ENCODE measurements at places on chromosomes 6 and 20. TPM values are rescaled to one million over a fixed set of nuclear protein-coding genes. Genes with fewer than 3 reads are reported as not detected.

- H3K4me3 ChIP-seq = no peak overlapping the region
- H3K36me3 ChIP-seq = no peaks in the 10 kb centered on the region
- peak; percentile 65 for DNase-seq
- H3K27ac ChIP-seq = peak overlapping the region; percentile 41
Observed at GRCh38 chr6:139925894-139926641, 551.6 kb upstream of the CITED2 start.

- H3K27me3 ChIP-seq = no peaks in the 10 kb centered on the region
- H3K4me3 ChIP-seq = no peak overlapping the region
- peaks cover 26% of the 10 kb centered on the region for H3K36me3 ChIP-seq
- H3K27ac ChIP-seq = no peak overlapping the region
- H3K4me1 ChIP-seq = peaks cover 31% of the 10 kb centered on the region
- no peak for DNase-seq
Observed at GRCh38 chr20:21326700-21327099, 23.6 kb downstream of the XRN2 start.

DNA sequence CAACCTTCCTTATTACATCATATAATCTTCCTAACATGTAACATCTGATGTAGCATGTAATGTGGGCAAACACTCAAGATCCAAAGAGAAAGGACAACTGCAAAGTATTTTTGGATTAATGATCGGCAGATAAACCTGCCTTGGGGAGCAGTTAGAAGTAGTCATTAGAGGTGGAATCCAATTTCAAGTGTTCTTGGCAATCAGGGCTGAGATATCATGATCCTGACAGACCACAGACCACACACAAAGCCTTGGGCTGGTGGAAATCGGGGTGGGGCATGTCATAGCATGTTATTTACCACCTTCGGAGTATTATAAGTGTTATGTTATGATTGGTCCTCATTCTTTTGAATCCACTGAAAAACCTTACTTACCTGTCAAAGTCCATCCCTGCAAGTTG is 16.3 kb downstream of the NCOA5 start:
- no peaks in the 10 kb centered on the region for H3K27me3 ChIP-seq
- no peak overlapping the region for H3K27ac ChIP-seq
- no peak for DNase-seq
- peaks cover 25% of the 10 kb centered on the region for H3K4me1 ChIP-seq
- peaks cover 56% of the 10 kb centered on the region for H3K36me3 ChIP-seq

DNA sequence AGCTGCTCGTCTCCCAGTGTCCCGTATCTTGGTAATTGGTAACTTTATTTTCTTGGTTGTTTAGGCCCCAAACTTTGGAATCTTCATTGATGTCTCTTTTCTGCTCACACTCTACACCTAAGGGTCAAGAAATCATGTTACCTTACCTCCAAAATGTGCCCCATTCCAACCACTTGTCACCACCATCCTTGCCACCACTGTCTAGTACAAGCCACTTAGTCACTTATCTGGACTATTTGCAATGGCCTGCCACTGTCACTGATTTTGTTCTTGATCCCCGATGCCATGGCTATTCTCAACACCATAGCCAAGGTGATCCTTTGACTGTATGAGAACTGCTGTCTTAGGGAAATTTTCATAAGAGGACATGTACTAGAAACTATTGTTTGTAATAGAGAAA is 46.0 kb upstream of the SLC22A16 start:
- no peak overlapping the region for H3K4me3 ChIP-seq
- no peak overlapping the region for H3K27ac ChIP-seq
- peaks cover under 1% of the 10 kb centered on the region for H3K4me1 ChIP-seq
- H3K36me3 ChIP-seq = no peaks in the 10 kb centered on the region
- H3K27me3 ChIP-seq = no peaks in the 10 kb centered on the region

- H3K27me3 ChIP-seq = no peaks in the 10 kb centered on the region
- peak; percentile 78 for DNase-seq
- H3K4me1 ChIP-seq = peaks cover 50% of the 10 kb centered on the region
Observed at GRCh38 chr6:1821513-1822183, 211.9 kb downstream of the FOXC1 start.

DNA sequence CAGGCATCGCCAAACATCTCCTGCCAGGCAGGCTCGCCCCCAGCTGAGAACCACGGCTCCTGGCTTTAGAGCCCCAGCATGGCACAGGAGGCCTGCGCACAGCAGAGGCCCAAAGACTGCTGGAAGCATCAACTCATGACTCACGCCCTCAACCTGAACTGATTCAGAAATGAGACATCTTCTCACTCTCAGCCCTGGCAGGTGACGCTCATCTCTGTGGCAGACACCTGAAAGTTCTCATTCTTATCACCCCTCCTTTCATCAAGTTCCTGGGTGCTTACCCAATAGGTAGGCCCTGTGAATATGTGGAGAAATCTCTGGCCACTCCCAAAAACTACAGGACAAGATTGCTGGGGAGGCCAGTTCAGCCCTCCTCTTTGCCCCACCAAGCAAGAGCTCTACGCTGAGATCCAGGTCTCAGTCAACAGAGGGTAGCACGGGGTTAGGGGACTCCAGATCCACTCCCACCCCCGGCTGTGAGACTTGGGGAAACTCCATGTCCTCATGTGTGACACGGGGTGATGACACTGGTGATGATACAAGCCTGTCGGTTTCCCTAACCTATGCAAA is 11.3 kb downstream of the NFATC2 start:
- H3K4me3 ChIP-seq = no peak overlapping the region
- no peak overlapping the region for H3K27ac ChIP-seq
- no peaks in the 10 kb centered on the region for H3K27me3 ChIP-seq
- H3K36me3 ChIP-seq = no peaks in the 10 kb centered on the region
- peaks cover 8% of the 10 kb centered on the region for H3K4me1 ChIP-seq

GRCh38 chr6:111973927-111974639 is 79.8 kb upstream of the CCN6 start:
- no peaks in the 10 kb centered on the region for H3K27me3 ChIP-seq
- H3K36me3 ChIP-seq = no peaks in the 10 kb centered on the region
- 0 out of 2 replicates have a peak overlapping the region, but pooled peaks have one; percentile 2 for H3K4me3 ChIP-seq
- H3K4me1 ChIP-seq = peaks cover 36% of the 10 kb centered on the region

GRCh38 chr6:43060034-43060754 is 763 bp downstream of the KLC4 start:
- DNase-seq = no peak
- peak overlapping the region; percentile 67 for H3K27ac ChIP-seq
- peak overlapping the region; percentile 63 for H3K4me3 ChIP-seq
- H3K4me1 ChIP-seq = peaks cover 14% of the 10 kb centered on the region
- H3K36me3 ChIP-seq = peaks cover 29% of the 10 kb centered on the region
- H3K27me3 ChIP-seq = no peaks in the 10 kb centered on the region

DNA sequence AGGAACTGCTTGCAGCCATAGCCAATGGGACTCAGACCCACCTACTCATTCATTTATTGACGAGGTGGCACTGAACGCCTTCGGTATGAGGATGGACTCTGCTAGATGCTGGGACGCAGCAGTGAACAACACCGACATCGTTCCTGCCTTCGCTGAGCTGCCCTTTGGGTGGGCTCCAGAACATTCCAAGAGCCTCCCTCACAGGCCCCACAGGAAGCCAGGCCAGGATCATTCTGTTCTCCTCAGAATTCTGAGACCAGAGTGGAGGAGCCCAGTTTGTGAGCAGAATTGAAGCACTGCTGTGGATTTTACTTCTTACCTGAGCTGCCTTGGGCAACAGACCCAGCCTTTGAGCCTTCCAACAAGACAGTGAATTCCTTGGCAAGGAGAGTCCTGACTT is 82.1 kb downstream of the KCNB1 start:
- peak; percentile 84 for DNase-seq
- H3K27ac ChIP-seq = peak overlapping the region; percentile 92
- H3K4me1 ChIP-seq = peaks cover 65% of the 10 kb centered on the region
- no peaks in the 10 kb centered on the region for H3K36me3 ChIP-seq
- H3K27me3 ChIP-seq = no peaks in the 10 kb centered on the region

DNA sequence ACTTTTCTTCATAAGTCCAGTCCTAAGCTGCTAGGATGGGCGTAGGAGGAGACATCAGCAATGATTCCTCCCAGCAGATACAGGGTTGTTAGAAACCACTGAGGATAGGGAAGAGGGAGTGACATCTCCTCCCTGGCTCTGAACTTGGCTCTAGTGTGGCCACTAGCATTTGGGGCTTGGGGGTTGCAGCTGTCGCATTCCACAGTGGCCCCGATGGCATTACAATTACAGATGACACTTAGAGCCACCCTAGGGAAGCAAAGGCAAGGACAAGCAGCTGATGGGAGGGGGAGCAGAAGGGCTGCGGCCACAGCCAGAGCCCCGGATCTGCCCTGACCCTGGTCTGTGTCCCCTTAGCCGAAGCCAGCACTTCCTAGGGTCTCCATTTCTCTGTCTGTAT is 9.5 kb upstream of the CDKN1A start:
- no peak overlapping the region for H3K4me3 ChIP-seq
- peaks cover 25% of the 10 kb centered on the region for H3K4me1 ChIP-seq
- DNase-seq = no peak
- no peak overlapping the region for H3K27ac ChIP-seq
- H3K36me3 ChIP-seq = no peaks in the 10 kb centered on the region
- H3K27me3 ChIP-seq = no peaks in the 10 kb centered on the region

GRCh38 chr6:50145125-50145524 is 95.4 kb upstream of the DEFB112 start:
- no peak overlapping the region for H3K27ac ChIP-seq
- H3K4me3 ChIP-seq = no peak overlapping the region
- H3K27me3 ChIP-seq = no peaks in the 10 kb centered on the region
- no peaks in the 10 kb centered on the region for H3K36me3 ChIP-seq
- peak; percentile 9 for DNase-seq

GRCh38 chr20:23146181-23146580 is 60.1 kb upstream of the CD93 start:
- no peak for DNase-seq
- no peak overlapping the region for H3K4me3 ChIP-seq
- H3K4me1 ChIP-seq = peaks cover 70% of the 10 kb centered on the region
- H3K36me3 ChIP-seq = no peaks in the 10 kb centered on the region

DNA sequence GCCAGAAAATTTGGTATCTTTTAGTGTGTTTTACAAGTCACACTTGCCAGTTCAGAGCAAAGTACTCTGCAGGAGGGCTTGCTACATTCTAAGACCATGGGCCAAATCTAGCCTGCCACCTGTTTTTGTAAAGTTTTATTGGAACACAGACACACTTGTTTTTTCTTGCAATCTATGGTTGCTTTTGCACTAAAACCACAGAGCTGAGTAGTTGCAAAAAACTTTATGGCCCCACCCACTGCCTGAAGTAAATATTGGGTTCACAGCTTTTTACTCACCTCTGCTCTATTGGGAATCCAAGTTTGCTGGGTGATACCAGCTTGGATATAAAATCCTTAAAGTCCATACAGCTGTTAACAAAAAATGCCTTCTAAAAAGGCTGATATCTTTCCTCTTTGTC is 109.0 kb downstream of the ZFP64 start:
- 0 out of 2 replicates have a peak, but pooled peaks cover 3% of the 10 kb centered on the region for H3K4me1 ChIP-seq
- no peak for DNase-seq
- H3K27ac ChIP-seq = no peak overlapping the region

- no peak for DNase-seq
- H3K36me3 ChIP-seq = no peaks in the 10 kb centered on the region
- no peaks in the 10 kb centered on the region for H3K4me1 ChIP-seq
- H3K4me3 ChIP-seq = no peak overlapping the region
- H3K27ac ChIP-seq = no peak overlapping the region
Observed at GRCh38 chr6:33057222-33058150, 16.0 kb downstream of the HLA-DPA1 start.

- peak; percentile 69 for DNase-seq
- H3K27ac ChIP-seq = no peak overlapping the region
- H3K4me3 ChIP-seq = no peak overlapping the region
- no peaks in the 10 kb centered on the region for H3K36me3 ChIP-seq
- H3K27me3 ChIP-seq = no peaks in the 10 kb centered on the region
Observed at GRCh38 chr20:32516583-32517517, 68.3 kb downstream of the NOL4L start.

- DNase-seq = no peak
- H3K27me3 ChIP-seq = no peaks in the 10 kb centered on the region
Observed at GRCh38 chr6:9933677-9934076, 481.2 kb downstream of the TFAP2A start.

DNA sequence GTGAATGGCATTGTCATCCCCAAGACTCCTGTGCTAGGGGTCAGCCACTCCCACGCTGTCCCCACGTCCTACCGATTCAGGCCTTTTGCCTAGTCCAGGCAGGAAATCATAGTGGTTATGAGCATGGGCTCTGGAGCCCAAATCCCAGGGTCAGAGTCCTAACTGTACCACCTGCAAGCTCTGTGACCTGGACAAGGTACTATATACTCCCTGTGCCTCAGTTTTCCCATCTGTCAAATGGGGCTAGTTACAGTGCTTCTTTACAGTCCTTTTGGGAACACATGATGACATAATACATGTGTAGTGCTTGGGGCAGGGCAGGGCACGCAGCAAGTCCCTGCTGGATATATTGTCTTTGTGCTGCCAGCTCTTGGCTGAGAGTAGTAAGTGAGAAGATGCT is 27.2 kb downstream of the EFCAB8 start:
- H3K27ac ChIP-seq = no peak overlapping the region
- no peak overlapping the region for H3K4me3 ChIP-seq
- no peaks in the 10 kb centered on the region for H3K27me3 ChIP-seq

DNA sequence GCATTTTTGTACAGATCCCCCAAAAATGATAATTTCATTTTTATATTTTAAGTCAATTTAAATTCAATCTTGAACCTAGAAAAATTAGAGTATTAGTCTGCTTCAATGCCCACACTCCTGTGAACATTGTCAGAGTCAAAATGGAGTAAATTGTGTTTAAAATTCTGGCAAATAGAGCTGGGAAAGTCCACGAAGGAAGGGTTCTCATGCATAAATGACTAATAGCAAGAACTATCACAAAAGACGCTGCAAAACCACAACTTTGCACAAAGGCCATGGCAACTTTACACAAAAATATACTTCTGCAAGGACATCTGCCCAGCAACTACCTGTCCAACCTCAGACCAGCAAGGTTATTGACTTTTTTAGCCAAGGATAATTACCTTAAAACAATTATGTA is 203.2 kb upstream of the SMLR1 start:
- no peak for DNase-seq
- H3K27me3 ChIP-seq = no peaks in the 10 kb centered on the region
- no peaks in the 10 kb centered on the region for H3K36me3 ChIP-seq
- peaks cover 20% of the 10 kb centered on the region for H3K4me1 ChIP-seq
- no peak overlapping the region for H3K4me3 ChIP-seq

DNA sequence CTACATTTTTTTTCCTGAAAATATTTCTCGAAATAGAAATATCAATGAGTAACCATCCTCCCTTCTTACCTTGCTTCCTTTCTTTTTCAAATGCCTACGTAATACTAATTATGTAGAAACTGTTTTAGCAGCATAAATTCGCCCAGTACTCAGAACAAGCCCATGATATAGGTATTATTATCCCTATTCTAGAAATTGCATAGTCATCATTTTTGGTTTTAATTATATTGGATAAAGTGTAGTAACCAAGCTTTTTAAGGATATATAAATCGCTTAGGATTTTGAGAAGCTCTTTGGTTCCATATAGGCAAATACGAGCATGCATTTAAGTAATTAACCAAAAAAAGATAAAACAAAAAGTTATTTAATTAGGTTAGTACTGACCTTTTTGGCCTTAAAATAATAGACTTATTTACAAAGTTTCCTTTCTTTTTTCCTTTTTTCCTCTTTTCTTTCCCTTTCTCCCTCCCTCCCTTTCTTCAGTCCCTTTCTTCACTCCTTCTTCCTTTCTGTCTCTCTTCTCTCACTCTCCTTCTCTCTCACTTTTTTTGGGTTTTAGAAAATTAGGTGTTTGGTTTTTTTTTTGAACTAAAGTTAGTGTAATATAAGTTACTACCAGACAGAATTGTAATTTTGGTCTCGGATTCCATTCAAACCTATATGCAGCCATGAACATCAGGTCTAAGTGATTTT is 457.7 kb downstream of the RFPL4B start:
- no peaks in the 10 kb centered on the region for H3K36me3 ChIP-seq
- DNase-seq = no peak
- no peak overlapping the region for H3K27ac ChIP-seq
- H3K4me1 ChIP-seq = peaks cover 22% of the 10 kb centered on the region
- H3K4me3 ChIP-seq = no peak overlapping the region

Gene ACSS2
- total RNA-seq = 26.1 TPM

Gene LGSN
- total RNA-seq = not detected

Gene PSORS1C1
- 0.53 TPM for total RNA-seq

Gene SNAP91
- not detected for total RNA-seq

Gene CRISP3
- not detected for total RNA-seq

Gene C20orf202
- total RNA-seq = not detected

Gene ID4
- 13.6 TPM for total RNA-seq

All from SJSA1 (cell line).